ENCODE measurements at places on chromosomes 7 and 10.
A peak's percentile ranks its signal among the peaks of the same experiment; 100 is the strongest.

DNA sequence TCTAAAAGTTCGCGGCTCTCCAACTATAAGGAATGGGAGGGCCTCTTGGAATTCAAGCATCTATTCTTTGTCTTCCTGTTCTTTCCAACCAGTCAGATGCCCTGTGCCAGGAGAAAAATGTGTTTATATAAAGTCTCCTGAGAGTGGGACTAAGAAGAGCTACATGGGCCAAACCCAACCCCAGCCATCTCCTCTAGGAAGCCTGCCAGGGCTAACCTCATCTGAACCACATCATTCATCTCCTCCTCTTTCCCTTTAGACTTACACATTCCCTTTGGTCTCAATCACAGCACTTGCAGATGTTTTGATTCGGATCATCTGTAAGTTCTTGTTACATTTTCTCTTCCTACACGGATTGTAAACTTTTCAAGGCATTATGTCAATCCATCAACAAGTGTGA lies 62.6 kb downstream of the DOCK4 start:
- no peak for DNase-seq

DNA sequence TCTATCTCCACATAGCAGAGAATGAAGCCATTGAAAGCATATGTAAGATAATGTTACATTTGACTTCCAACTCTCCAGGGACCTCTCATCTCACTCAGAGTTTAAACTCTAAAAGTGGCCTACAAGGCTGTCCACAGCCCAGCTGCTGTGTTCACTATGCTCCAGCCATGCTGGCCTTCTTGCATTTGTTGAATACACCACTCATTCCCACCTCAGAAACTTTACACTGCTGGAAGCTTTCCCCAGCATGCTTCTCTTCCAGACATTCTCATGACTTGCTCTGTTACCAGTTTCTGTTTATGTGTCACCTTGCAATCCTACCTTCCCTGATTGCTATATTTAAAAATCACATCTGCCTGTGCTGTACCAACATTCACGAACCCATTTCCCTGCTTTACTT lies 167.2 kb downstream of the WNT2 start:
- no peak for DNase-seq

DNA sequence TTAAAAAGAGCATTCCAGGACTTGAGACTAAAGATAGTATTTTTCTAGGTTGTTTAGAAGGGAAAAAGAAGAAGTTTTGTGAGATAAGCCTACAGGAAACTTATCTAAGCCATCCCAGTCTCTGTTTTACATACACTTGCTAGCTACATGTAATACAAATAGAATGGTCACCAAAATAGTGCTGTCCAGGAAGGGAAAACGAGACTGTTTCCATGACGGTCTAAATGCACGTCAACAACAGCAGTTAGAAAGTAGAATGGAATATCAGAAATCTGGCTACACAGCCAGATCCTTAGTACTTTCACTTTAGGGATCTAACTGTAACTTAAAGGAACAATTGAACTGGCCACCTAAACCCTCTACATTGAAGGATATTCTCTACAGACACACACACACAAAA lies 117.6 kb downstream of the TSPAN12 start:
- DNase-seq, result no peak

GRCh38 chr10:66649626-66650025 lies 276.2 kb upstream of the LRRTM3 start:
- DNase-seq, result no peak

- DNase-seq, result peak; percentile 83
Measured at GRCh38 chr10:113644185-113645120, 19.4 kb downstream of the NRAP start.

DNA sequence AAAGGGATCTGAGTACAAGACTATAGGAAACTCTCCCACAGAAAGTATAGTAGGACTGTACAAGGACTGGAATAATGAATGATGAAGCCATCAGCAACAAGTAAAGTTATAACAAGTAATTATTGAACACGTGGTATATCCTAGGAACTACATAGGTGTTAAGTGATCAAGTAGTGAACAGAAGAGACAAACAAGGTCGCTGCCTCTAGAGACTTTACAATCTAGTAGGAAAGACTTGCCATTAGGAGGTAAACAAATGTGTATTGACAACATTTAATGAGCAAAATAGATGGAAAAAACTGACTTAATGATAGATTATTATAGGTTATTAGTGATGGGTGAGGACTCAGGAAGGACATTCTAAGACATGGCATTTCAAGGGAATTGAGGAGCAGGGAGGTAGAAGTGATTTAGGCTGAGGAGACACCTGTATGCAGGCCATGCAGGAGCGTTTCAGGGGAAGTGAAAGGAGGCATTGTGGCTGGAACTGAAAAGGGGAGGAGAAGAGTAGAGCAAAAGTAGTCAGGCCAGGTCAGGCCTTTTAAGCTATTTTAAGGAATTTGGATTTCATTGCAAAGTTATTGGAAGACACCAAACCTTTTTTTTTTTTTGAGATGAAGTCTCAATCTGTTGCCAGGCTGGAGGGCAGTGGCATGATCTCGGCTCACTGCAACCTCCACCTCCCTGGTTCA lies 8.5 kb upstream of the GLCCI1 start:
- no peak for DNase-seq

DNA sequence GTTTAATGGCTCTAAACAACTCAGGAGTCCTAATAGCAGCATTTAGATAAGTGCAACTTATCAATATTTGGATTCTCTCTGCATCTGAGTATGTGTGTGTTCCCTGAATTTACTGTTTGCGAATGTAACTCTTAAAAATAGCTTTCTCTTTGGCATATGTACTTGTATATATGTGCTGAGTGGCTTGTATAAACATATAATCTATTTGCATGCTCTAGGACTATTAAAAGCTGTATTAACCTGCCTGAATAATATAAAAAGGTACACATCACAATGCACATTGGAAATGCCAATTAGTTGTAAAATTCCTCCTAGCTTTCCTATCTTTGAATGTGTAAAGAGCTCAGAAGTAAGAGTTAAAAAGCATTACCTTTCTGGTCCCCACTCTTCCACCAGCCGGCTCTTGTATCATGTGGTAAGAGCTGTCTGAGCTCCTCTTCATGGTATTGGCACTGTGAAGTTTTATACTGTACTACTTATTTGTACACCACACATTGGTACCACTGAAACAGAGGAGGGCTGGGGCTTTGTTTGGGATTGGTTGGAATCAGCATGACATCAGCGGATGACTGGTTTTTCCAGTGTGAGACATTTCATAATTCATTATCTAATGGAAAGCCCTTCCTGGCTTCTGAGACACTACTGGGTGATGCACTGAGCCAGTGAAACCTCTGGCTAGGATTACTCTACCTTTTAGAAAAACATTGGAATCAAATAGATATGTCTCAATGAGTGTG lies at the start of gene INHBA:
Gene INHBA (minus strand): TSS at position 456 of the 737 bp plus-strand sequence. CDS start 2,716 bp downstream, outside the sequence.
- peak; percentile 12 for DNase-seq

GRCh38 chr10:60777696-60778213 lies 523 bp upstream of the CDK1 start:
- DNase-seq, result no peak

DNA sequence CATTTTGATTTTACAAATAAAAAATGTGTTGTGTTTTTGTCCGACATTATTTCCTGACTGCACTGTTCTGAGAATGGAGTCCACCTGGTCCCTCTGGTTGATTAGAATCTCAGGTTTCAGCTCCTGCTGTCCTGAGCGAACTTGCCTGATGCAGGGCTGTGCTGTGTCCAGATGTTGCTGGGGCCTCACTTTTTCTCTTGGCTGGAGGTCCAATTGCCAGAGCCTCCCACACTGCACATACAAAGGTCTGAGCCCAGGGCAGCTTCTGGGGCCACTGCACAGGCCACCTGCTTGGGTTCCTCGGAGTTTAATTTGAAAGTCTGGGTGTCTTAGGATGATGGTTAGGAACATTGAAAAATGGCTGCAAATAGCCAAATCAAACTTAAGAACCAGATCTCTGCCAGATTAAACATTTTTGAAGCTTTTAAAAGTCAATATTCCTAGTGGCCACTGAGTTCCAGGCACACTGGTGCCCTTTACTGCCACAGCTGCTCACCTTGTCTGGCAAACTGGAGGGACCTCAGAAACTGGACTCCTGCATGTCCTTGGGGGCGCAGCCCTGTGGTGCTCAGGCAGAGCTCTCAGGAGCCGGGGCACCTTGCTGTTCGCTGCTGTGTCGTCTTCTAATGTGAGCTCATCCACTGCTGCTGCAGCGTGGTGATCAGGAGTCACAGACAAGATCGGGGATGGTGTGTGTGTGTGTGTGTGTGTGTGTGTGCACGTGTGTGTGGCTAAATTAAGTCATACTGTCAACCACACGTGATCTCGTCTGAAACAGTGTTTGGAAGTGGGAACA lies 75.0 kb downstream of the WDR37 start:
- DNase-seq, result no peak

DNA sequence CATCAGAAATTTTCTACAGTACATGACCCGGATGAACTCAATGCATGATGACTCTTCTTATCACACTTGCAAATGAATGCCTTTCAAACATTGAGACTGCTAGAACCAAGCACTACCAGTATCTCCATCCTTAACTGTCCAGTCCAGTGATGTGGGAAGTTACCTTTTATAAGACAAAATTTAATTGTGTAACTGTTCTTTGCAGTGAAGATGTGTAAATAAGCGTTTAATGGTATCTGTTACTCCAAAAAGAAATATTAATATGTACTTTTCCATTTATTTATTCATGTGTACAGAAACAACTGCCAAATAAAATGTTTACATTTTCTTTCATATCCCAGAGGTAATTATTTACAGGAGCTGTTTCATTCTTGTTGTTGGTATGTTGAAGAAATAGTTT lies 40.1 kb downstream of the LGI1 start:
- DNase-seq, result no peak

- DNase-seq, result peak; percentile 55
Measured at GRCh38 chr7:116305485-116306408, 95.4 kb downstream of the TES start.

DNA sequence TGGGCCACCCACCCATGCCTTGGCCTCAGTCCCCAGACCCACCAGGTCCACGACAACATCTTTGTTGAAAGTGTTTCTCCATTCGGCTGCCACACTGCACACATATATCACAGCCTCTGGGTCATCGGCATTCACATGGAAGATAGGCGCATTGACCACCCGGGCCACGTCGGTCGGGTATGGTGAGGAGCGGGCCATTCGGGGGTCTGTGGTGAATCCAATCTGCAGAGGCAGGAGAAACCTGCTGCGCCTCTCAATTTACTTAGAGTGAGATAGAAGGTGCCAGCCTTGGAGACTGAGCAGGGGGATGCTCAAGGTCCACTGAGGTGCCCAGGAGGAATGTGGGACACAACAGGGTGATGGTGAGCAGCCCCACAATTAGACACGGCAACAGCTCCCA lies 16.4 kb downstream of the OGDHL start:
- no peak for DNase-seq

DNA sequence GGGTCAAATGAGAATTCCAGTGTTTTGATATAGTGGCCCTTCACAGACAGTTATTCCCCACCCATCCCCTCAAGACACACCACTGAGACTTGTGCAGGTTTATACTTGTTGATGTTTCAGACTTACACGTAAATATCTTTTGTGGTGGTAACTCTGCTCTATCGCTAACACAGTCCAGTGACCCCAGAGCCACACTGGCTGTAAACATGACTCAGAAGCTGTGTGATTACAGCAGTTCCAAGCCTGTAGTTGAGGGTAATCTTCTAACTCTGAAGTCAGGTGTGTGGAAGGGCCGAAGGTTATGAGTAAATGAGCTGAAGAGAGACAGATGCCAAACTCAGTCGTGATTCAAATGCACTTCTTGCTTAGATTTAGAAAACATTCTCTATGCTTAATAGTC lies 19.4 kb downstream of the NOBOX start:
- peak; percentile 62 for DNase-seq

- no peak for DNase-seq
Measured at GRCh38 chr7:3463696-3464095, 162.6 kb downstream of the SDK1 start.

- no peak for DNase-seq
Measured at GRCh38 chr7:27947586-27948278, 207.8 kb downstream of the TAX1BP1 start.

GRCh38 chr10:73865459-73866442 lies 8.6 kb downstream of the CAMK2G start:
- DNase-seq, result no peak

Measured in SW480 (cell line).